ENCODE measurements at places on chromosomes 7 and 10.
A peak's percentile ranks its signal among the peaks of the same experiment; 100 is the strongest.

- DNase-seq = no peak
Measured at GRCh38 chr10:15859509-15859905, 800 bp downstream of the MINDY3 start.

GRCh38 chr7:108282427-108282996, 152.4 kb upstream of the LAMB4 start:
- no peak for DNase-seq

GRCh38 chr7:84790882-84791281, 396.0 kb downstream of the SEMA3D start:
- no peak for DNase-seq

DNA sequence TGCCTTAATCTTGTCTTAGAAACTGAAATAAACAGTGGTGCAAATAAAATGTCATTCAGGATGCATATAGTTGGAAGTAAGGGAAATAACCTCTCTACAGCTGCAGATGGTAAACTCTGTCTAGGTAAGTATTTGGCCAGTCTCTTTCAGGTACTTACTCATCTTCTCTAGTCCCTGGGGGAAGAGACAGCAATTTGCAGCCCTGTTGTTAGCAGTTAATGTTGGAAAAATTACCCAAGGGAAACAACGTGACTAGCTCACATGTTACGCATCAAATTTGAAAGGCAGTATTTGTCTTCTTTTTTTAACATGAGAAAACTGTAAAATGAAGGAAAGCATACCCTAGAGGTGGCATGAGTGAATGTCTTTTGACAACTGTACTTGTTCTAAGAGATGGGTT, 3.2 kb upstream of the HUS1 start:
- DNase-seq = peak; percentile 81

- DNase-seq = no peak
Measured at GRCh38 chr7:84399661-84400060, 205.1 kb upstream of the SEMA3A start.

DNA sequence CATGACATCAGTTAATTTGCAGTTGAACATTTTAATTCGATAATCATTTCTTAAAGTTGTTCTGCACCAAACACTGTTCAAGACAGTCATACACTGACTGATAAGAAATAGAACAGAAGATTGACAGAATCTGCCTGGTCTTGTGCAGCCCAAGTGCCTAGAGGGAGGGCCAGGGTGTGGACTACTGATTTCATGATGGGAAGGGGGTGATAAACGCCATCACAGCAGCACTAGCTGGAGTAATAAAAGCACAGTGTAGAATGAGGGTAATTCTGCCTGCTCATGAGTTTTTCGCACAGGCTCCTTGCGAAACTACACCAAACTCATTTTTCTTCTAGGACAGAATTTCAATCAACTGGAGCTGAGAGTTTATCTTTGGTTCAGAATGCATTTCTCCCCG, 270.1 kb downstream of the ARL4A start:
- no peak for DNase-seq

GRCh38 chr10:111344804-111345203, 268.0 kb downstream of the ADRA2A start:
- no peak for DNase-seq

DNA sequence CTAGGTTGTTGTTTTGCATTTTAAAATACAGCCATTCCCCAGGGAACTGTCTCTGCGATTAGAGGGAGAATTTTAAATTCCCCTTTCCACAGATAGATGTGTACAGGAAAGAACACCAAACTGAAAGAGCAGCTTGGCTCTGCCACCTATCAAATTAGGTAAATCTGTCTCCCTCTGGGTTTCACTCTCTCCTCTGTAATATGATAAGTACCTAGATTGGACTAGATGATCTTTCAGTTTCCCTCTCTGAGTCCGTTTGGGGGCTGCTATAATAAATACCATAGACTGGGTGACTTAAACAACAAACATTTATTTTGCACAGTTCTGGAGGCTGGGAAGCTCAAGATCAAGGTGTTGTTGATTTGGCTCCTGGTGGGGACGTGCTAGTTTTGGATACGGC, 186.0 kb downstream of the KIF20B start:
- DNase-seq = no peak

DNA sequence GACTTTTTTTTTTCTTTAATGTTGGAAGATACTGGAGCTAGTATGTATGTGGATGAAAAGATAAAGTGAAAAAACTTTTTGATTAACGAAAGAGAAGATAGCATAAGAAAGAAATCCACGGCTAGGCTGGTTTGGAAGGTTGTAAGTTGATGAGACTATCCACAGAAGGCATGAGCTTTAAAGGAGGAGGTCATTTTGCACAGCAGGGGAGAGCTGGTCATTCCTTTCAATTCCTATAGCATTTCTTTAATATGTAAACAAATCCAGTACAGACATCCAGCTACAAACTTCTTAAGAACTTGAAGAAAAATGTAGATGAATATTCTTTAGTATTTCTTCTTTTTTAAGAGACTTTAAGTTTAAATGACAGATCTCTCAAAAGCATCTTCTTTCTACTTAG, 281.3 kb downstream of the CACNA2D1 start:
- no peak for DNase-seq

- DNase-seq = peak; percentile 69
Measured at GRCh38 chr7:19413443-19413965, 268.3 kb upstream of the FERD3L start.

DNA sequence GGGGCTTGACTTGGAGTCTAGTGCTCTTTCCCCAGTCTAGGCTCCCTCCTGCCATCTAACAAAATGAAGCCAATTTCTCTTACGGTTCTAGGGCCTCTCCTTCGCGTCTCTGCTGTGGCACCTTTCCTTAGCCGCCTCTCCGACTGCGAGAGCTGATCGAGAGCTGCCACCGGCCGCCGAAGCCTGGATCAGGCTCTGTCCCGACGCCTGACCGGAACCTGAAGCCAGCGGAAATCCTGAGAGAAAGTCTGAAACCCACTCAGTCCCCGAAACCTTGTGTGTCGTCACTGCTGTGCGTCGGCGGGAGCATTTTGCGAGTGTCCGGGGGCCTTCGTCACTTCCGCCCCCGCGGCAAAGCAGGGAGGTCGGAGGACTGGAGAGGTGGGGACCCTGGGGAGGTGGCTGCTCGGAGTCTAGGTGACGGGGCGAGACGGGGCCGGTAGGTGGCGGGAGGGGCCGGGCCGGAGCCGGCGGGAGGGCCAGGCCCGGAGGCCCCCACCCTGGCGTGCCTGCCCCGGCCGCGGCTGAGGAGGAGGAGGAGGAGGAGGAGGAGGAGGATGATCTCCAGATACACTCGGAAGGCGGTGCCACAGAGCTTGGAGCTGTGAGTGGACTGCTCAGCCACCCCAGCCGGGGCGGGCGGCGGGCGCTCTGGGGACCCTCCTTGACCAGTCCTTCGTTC, at the start of the genes ECD and FAM149B1:
Gene ECD, minus strand, starts transcription at position 226 of the 682 bp plus-strand sequence. CDS start 4,071 bp downstream, outside the sequence.
Gene FAM149B1, plus strand, starts transcription at position 337 of the 682 bp plus-strand sequence. Its CDS starts 221 bp downstream, at position 558.
- peak; percentile 87 for DNase-seq

DNA sequence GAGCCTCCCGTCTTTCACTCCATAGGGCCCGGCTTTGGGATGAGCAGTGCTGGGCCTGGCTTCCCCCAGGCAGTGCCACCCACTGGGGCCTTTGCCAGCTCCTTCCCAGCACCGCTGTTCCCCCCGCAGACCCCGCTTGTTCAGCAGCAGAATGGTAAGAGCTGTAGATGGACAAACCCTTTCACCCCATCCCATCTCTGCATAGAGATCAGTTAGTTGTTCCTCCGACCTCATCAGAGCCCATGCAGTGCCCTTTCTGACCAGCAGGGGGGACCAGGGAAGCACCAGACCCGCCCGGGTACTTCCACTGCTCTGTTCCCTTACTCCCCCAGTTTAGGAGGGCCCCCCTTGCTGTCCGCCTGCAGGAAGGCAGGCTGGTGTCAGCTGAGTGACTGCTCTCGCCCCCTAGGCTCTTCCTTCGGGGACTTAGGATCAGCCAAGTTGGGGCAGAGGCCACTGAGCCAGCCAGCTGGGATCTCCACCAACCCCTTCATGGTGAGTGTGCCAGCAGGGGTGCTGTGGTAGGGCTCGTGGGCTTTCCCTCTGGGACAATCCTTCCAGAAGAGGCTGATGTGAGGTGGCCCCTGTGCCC, 9.8 kb downstream of the SAP25 start:
- DNase-seq = peak; percentile 51

- DNase-seq = no peak
Measured at GRCh38 chr7:80443325-80443724, 68.5 kb downstream of the GNAT3 start.

- DNase-seq = no peak
Measured at GRCh38 chr10:61100887-61101286, 156.9 kb upstream of the RHOBTB1 start.

- no peak for DNase-seq
Measured at GRCh38 chr10:30456266-30456665, 22.3 kb downstream of the MAP3K8 start.

DNA sequence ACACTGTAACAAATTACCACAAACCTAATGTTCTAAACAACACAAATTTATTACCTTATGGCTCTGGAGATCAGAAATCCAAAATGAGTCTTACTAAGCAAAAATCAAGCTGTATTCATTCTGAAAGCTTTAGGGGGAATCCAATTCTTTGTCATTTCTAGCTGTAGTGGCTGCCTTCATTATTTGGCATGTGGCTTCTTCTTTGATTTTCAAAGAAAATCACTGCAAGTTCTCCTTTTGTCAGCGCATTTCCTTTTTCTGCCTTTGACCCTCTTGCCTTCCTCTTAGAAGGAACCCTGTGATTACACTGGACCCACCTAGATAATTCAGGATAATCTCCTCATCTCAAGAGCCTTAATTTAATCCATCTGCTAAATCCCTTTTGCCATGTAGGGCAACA, 36.9 kb downstream of the ZPBP start:
- no peak for DNase-seq

DNA sequence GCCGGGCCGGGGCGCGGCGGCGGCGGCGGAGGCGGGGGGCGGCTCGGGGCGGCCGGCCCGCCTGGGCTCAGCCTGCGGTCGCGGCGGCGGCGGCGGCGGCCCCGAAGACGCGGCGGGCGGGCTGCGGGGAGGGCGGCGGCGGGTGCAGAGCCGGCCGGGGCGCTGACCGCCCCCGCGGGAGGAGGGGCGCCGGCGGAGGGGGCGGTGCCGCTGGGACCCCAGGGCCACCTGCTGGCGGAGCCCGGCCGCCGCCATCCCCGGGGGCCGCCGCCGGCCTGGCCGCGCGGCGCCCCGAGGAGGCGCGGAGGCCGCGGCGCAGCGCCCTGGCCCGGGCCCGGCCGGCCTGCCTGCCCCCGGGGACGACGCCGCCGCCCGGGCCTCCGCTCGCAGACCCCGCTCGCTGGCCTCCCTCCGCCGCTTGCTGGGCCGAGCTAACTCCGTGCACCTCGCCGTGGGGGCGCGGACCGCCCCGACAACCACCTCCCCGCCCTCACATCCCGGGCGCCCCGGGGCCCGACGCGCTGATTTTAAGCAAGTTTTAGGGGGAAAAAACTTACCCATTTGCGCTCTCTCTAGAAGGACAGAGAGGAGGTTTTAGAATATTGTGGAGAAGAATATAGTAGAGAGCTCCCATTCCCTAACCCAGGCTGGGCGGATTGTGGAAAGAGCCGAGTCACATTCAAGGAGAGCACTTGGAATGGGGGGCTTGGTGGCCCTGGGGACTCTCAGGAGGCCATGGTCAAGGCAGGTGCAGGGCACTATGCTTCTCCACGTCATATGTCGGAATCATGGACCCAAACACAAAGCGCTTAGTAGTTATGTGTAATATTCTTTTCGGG, at the start of gene BEND7:
Gene BEND7, minus strand, starts transcription at position 140 of the 839 bp plus-strand sequence. CDS start 481 bp downstream, outside the sequence.
- DNase-seq = peak; percentile 46

- DNase-seq = no peak
Measured at GRCh38 chr7:41738806-41739205, 35.9 kb upstream of the INHBA start.

DNA sequence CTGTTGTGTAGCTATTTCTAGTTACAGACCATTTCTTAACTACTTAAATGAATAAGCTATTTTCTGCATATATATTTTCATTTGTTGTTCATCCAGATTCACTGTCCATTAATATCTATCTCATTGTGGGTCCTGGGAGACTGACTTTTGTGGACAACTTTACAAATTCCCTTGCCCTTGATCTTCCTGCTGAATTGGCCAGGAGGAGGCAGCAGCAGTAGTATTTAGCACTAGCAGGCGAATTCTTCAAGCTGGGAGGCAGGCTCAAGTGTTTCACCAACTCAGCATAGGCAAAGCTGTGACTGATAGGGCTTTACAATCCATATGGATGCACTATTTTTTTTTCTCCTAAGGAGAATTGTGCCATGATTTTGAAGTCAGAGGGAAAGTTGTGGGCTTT, 461.0 kb upstream of the NRG3 start:
- no peak for DNase-seq

GRCh38 chr10:28842321-28842720, 165.0 kb downstream of the BAMBI start:
- no peak for DNase-seq

DNA sequence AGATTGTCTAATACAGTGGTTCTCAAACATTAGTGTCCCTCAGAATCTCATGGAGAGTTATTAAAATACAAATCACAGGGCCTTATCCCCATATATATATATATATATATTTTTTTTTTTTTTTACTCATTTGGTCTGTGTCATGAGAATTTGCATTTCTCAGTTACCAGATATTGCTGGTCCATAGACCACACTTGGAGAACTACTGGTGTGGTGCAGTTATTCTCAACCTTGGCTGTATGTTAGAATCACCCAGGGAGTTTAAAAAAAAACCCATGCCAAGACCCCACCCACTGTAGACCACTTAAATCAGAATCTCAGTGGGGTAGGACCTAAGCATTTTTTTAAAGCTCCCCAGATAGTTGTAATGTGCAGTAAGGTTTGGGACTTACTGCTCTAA, 179.9 kb downstream of the AUTS2 start:
- DNase-seq = no peak

GRCh38 chr10:80100861-80101695, 22.6 kb downstream of the TMEM254 start:
- DNase-seq = no peak

- no peak for DNase-seq
Measured at GRCh38 chr7:121062671-121063279, 74.3 kb downstream of the CPED1 start.

- DNase-seq = no peak
Measured at GRCh38 chr10:127872011-127872761, 20.6 kb downstream of the CLRN3 start.

DNA sequence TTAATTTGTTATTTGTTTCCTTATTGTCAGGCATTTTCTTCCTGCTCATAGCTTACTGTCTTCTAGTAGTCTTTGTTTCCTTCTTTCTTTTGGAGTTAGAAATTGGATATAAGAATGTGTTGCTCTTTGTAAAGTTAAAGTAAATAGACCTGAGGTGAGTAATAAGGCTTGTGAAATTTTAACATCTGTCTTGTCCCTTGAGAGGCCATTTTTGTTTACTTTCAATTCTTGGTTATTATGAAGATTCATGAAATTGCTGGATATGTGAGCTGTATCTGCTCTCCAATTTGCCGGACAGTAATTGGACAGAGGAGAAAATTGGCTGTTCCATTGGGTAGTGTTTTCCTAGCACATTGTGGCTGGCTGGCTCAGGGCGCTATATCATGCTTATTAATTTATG, 260.7 kb downstream of the EXOC4 start:
- no peak for DNase-seq

DNA sequence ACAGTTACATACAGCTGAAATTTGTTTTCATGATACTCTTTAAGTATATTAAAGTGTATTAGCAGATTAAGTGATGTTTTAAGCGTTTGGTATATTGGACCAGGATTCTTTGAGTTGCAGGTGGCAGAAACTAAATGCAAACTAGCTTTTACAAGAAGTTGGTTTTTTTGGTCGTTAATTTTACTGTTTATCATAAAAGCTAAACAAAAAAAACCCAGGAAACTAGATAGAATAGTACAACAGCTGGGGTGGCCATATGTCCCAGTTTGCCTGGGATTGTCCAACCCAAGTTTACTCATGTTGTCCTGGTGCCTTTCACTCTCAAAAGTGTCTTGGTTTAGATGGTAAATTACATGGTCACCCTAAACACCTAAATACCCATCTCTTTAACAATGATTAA, 108.7 kb downstream of the PHTF2 start:
- DNase-seq = no peak

GRCh38 chr7:8560501-8560900, 127.1 kb downstream of the NXPH1 start:
- DNase-seq = no peak

Measured in NCI-H1930 (cell line).